Stimulated activated CD8-positive, alpha-beta memory T cell treated with anti-CD3 and anti-CD28 coated beads, Interleukin-7, amount 100 ng/mL, for 1 hour (primary cell): ENCODE measurements at places on chromosomes 12 and 14.

- DNase-seq, result no peak
Observed at GRCh38 chr12:29088611-29089219, 60.4 kb upstream of the FAR2 start.

DNA sequence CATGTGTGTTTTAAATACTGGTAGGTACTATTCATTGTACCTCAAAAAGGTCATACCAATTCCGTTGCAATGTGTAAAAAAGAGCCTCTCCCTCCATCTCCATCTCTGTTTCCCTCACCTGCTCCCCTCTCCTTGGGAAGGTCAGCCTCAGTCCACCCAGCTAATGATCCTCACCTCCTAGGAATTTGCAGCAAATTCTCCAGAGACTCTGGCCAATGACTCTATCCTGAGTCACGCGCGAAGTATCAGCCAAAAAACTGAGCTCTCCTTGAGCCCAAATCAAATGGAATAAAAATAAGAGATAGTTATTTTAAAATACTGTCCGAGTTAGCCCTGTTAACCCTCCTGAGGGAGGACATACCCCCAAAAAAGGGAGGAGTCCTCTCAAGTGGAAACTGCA, 148.4 kb downstream of the DPF3 start:
- DNase-seq, result no peak

GRCh38 chr14:51458563-51458955, 193.2 kb upstream of the FRMD6 start:
- no peak for DNase-seq

DNA sequence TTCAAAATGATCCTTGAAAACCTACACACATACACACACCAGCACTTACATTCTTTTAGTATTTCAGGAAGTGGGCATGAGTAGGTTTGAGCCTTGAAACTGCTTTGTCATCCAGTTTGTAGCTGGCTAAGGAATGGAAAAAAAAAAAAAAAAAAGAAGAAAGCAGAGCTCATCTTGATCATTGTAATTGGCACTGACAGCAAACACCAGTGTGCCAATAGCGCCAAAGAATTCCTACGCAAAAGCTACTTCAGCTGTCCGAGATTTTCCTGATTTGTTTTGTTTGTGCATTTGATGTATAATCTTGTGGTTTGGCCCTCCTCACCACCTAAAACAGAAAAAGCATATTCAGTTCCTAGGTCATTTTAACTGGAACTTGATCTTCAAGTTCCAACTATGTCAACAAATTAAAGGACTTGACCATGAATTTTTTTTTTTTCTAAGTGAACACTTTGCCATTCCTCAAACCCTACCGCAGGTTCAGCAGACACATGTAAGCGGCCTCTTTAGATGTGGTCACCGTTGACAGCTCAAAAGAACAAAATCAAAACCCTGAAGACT, 57.3 kb downstream of the FLRT2 start:
- no peak for DNase-seq

- DNase-seq, result no peak
Observed at GRCh38 chr12:68733661-68734071, 12.3 kb upstream of the SLC35E3 start.

DNA sequence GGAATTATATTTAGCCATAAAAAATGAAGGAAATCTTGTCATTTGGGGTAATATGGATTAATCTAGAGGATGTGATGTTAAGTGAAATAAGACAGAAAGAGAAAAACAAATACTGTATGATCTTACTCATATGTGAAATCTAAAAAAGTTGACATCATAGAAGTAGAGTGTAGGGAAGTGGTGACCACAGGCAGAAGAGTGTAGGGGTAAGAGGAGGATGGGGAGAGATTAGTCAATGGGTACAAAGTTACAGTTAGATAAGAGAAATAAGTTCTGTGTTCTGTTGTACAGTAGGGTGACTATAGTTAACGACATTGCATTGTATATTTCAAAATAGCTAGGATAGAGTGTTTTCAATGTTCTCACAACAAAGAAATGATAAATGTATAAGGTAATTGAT, 87.0 kb downstream of the TSHR start:
- no peak for DNase-seq

DNA sequence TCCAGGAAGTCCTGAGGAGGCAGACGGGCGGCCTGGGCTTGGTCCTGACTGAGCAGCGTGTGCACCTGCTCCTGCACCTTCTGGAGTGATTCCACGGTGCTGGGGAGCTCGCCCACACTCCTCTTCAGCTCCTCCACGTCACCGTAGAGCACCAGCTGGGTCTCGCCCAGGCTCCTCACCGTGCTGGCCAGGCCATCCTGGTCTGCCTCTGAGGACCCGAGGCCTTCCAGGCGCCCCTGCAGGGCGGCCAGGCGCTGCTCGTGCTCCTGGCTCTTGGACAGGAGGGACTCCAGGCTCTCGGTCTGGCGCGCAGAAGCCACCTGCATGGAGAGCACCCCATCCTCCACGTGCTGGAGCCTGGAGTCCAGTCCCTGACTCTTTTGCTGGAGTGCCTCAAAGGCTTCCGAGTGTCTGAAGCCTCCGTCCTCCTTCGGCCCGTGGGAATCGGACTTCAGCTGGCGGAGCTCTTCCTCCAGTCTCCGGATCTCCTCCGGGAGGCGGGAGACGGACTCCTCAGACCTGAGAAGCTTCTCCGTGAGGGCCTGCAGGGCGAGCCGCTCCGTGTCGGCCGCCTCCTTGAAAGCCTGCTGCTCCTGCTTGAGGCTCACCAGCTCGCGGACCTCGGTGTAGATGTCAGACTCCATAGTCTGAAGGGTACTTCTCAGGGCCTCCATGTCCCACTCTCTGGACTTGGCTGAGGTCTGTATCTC, 8.4 kb downstream of the CKAP4 start:
- no peak for DNase-seq

DNA sequence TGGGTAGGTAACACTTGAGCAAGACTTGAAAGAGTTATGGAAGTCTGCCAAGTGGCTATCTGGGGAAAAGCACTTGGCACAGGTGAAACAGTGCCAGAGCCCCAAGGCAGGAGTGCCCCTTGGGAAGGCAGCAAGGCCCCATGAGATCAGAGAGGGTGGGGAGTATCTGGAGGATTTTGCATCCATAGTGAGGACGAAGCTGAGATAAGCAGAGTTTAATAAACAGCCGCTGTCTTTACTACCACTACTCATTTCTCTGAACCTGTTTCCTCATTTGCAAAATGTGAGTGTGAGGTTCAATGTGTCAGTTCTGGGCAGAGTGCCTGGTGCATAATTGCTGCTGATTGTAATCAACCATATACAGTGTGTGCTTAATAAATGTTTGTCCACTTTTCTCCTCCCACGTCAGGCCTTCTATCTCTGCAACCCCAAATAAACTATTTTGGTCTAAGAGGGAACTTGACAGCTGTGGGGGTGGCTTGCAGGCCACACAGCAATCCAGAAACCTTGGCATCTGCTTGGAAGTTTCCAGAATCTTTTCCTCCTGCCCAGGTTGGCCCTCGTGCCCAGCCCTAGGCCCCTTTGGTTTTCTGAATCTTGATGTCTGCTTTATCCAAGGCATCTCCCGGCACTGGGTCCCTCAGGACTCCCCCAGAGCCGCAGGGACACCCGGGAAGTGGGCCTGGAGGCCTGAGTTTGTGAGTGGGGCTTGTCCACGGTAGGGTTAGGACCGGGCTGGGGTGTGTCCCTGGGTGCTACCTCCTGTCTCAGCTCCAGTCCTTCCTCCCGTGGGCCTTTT, 4.5 kb downstream of the ABCB9 start:
- DNase-seq, result no peak

DNA sequence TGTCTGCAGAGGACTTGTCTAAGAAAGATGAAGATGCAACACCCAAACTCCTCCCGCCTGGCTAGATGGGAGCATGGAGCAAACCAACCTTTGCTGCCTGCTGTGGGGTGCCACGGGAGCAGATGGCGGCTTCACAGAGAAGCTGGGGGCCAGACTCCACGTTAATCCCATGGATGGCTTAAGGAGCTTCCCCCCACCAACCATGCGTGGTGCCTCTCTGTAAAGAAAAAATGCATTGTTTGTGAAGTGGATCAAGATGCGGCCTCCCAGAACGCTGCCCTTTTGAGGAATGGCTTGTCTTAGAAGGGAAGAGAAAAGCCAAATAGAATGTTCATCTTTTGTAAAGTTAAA, 15.6 kb downstream of the MVK start:
- DNase-seq, result no peak

GRCh38 chr12:90188857-90189256, 480.2 kb upstream of the ATP2B1 start:
- DNase-seq, result no peak

GRCh38 chr12:11307143-11307542, 3.1 kb downstream of the PRB4 start:
- DNase-seq, result no peak

GRCh38 chr12:101819467-101819866, 11.3 kb downstream of the GNPTAB start:
- DNase-seq, result no peak

- DNase-seq, result no peak
Observed at GRCh38 chr12:27488479-27488878, 35.5 kb upstream of the PPFIBP1 start.

DNA sequence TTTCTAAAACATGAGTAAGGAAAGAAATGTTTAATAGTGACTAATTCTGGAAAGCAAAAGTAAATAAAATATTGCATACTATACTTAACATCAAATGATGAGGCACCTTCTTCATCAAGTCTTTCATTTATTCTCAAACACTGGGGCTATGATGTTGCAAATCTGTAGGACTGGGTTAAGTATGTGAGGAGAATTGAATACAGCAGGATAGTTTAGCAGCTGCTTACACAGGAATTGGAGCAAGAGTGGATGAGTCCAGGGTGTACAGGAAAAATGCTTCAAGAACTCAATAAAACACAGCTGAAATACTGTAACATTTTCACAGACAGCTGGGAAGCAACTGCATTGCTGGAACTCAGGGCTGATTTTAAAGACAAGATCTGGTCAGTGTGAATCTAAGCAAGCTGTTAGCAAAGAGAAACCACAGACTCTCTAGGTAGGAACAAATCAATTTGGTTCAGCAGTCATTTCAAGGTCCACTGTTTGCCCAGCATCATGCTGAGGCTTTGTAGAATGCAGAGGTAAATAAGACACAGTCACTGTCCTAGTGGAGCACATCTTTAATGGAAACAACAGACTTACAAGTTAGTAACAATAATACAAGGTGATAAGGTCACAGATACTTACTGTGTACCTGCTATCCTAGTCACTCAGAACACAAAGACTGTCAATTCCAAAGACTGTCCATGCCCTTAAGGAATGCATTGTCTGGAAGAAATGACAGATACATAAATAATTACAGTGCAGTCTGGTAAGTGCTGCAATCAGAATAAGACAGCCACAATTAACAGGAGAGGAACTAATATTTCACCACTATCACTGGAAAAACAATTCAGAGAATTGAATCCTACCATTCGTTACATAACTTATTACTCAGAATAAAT, 96.8 kb upstream of the DACT1 start:
- no peak for DNase-seq

GRCh38 chr14:38505973-38506249, 250.0 kb upstream of the CLEC14A start:
- DNase-seq, result no peak

GRCh38 chr12:25266497-25266896, 15.8 kb upstream of the KRAS start:
- no peak for DNase-seq

DNA sequence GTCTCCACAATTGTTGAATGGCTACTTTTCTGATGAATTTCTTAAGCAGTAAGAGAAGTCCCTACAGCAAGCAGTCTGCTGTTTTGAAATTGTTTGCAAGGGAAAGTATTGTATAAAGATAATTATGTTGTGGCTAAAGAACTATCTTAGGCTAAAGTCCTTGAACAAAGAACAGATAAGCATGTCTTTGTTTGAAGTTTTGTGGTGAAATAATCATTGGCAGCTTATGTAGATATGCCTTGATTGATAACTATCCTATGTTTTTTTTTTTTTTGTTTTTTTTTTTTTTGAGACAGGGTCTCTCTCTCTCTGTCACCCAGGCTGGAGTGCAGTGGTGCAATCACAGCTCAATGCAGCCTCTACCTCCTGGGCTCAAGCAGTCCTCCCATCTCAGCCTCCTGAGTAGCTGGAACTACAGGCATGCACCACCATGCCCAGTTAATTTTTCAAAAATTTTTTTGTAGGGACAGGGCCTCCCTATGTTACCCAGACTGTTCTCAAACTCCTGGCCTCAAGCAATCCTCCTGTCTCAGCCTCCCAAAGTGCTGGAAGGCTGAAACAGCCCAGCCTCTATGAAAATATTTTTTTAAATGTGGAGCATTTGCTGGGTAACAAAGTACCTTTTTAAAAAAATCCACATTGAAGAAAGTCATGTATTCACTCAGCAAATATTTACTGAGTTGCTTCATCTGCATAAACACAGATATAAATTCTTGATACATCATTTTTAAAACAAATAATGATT, 80.8 kb downstream of the LLPH start:
- DNase-seq, result no peak

DNA sequence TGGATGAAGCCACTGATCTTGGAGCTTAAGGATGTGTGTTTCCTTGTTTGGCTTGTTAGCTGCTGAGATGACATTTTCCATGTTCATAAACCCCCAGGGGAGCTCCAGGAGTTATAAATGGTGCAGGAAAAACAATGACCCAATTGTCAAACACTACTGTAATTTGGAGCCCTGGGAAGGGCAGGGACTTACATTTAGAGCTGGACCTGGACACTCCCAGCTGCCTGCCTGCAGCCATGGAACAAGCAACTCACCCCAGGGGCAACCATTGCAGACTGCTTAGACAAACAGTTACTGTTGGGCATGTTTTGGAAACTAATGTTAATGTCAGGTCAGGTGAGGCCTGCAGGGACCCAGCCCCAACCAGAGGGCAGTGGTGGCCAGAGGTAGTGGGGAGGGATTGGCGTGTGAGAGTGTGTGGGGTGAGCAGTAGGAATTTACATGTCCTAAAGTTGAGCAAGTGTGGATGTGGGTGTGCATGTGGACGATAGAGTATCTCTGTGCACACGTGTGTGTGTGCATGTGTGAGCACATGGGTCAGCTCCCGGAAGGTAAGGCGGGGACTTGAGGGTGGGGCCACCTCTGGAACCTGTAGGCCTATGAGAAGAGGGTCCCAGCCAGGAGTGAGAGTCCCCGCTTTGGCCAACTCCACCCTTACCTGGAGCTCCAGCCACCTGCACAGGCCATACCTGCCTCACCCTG, 86.4 kb upstream of the NOS1 start:
- DNase-seq, result no peak

DNA sequence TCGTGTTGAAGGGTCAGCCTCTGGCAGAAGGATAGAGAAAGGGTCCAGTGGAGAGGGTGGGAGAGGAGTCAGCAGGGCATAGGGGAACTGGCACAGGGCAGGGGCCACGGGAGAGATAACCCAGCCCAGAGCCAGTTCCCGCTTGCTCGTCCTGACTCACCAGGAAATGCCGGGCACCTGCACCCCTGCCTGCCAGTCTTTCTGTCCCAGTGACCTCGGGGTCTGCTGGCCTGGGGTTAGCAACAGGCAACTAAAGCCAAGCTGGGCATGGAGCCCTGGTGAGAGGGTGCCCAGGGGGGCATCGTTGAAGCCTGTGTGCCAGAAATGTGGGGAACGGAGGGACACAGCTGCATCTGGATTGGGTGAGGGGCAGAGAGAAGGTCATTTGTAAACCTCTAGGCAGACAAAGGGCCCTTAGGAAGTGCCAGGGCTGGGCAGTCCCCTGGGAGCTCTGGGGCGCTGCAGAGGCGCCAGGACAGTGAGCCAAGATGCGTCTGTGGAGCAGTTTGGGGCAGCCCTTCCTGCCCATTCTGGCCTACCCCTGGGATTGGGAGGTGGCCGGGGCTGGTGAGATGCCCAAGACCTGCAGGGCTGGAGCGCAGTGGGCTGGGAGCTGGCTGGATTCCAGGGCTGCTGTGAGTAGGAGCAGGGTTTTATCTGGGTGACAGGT, 5.5 kb downstream of the TNFAIP2 start:
- DNase-seq, result no peak
